Activated CD8-positive, alpha-beta memory T cell treated with anti-CD3 and anti-CD28 coated beads, Interleukin-2, amount 10 ng/mL, durations not matched to agents 7 days and 5 days (primary cell): ENCODE measurements at places on chromosomes 2 and 18.

DNA sequence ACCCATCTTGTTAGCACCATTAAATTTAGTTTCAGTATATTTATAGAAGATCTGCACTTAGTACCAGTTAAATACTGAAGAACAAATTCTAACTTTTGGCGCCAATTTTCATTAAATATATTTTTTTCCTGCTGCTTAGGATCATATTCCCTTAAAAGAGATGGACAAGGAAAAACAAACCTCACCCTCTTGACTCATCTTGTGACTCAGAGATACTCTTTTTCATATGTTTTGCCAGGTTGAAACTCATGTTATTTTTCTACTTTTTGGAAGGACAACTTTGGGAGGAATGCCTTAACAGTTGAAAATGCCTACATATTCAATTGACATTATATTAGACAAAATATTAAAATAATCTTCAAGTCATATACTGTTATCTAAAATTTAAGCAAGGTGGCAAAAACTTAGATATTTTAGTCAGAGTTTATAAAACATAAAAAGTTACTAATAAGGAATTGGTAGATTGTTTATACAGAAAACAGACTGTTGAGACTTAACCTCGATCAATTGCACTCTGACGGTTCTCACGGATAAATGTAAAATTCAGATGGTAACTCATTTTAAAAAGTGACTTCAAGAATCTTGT is 36.2 kb downstream of the PNO1 start:
- DNase-seq: no peak

DNA sequence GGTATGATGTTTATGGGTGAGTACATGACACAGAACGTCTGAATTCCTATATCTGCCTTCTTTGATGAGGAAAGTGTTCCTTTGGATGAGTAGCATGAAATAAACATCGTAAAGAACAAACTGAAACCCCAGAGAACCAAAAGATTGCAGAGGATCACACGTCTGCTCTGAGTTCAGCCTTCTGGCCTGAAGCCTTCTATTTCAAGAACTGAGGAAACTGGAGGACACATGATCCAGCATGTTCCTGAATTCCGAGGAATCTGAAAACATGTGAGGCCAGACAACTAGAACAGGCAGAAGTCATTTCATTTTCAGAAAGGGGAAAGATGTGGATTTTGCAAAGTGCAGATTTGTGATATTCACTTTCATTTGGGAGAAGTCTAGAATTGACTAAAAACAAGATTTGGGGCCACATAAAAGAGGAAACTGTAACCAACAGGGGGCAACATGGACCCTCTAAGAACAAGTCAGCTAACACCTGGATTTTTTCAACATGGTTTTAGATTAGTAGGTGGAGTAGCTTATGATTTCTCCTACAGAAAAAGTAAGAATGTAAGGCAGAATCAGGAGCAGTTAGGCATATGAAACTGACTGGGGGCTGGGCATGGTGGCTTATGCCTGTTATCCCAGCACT is 8.3 kb downstream of the SULT6B1 start:
- no peak for DNase-seq

- no peak for DNase-seq
Observed at GRCh38 chr2:127670055-127670956, 5.0 kb downstream of the LIMS2 start.

GRCh38 chr18:22106536-22107292 is 62.7 kb upstream of the GATA6 start:
- no peak for DNase-seq

DNA sequence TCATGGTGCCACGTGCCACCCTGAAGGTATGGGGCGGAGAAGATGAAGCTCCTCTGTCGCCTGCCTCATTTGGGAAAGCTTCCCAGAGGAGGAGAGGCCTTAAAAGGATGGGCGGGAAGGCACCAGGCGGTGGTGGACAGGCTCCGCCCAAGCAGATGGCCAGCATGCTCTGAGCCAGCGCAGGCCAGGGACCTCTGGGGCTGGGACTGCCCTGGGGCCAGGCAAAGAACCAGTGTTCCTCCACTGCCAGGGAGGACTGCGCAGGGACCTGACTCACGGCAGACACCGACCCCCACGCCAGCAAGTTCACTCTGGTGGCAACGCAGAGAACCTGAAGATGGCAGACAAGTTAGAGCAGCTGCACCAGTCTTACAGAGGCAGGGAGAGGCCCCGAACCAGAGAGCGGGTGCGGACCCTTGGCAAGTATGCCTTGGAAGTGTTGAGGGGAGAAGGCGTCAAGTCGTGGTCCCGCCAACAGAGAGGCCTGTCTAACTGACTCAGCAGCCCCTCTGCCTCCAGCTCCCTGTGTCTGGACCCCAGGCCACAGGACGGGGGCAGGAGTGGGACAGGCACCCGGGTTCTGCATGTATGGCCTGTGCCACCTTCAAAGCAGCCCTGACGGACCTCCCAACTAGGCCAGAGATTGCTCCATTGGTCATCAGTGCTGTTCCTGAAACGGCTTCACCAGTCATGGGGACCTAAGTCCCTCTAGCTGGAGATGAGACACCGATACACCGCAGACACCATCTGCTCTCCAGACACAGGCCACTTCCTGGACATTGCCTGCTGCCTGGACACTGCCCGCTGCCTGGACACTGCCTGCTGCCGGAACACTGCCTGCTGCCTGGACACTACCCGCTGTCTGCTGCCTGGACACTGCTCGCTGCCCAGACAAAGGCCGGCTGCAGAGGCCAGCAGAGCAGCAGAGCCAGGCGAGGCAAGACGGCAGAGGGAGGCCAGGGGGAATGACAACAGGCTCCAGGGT is 124.7 kb downstream of the HDAC4 start:
- peak; percentile 41 for DNase-seq

DNA sequence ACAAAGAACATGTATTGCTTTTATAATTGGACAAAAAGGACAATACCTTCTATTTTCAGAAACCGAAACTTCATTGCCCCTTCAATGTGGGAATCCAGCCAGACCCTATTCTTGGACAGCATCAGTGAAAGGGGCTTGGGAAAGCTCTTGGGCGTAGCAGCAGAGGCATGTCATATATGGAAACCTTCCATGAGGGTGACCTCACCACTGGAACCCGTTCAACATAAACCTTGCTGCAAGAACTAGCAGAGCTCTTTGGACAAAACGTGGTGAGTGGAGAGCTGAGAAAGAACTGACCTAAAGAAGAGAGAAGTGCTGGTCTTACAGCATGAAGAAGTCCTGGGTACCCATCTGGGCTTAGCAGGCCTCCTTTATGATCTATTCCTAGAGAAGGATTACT is 22.7 kb upstream of the ACTG2 start:
- DNase-seq: no peak

DNA sequence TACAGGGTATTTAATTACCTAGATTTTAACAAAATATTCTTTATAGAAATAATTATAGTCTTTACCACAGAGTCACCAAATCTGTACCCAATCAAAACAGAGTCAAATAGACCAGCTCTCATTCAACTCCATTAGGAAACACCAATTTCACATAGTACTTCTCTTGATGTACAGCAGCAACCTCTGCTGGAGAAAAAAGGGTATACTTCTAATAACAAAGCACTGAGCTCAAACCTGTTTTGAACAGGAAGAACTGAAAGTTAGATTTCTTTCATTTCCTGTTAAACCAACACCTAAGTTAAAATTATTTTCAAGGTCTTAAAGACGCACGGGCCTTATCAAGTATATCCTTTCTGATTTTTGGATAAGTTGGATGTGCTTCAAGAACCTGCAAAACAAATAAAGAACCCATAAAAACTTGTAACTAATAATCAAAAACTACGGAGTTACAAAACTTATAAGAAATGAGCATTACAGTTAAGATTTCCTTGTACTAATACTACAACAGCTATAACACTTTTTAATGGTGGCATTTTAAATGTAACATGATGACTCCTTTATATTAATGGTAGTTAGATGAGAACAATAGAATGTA is 79.0 kb downstream of the TTC21B start:
- no peak for DNase-seq

DNA sequence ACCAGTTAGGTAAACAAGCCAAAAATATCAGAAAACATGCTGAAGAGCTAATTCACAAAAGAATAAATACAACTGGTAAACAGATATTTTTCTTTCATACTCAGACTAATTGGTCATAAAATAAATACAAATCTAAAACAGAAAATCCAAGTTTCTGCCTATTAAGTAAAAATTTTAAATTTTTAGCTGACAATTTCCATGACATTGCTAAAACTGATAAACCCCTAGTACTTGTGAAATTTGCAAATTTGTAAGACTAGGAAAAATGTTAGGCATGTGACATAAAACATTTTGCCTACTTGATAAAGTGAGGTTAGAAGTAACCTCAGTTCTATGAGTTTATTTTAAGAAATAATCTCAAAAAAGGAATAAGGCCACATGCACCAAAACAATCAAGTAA is 356.1 kb downstream of the LRATD1 start:
- no peak for DNase-seq

DNA sequence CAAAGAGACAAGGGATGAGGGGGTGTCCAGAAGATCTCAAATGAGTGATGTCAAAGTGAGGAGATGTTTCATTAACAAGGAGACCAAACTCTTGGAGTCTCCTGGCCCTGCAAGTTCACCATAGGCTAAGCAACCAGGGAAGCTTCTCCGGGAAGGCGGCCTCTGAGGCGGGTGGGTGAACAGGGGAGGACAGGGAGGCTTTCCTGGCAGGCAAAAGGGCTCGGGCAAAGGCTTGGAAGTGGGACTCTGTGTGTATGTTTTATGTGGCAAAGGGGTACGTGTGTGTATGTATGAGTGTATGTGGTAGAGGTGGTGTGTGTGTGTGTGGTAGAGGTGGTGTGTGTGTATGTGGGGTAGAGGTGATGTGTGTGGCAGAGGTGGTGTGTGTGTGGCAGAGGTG is 163.9 kb downstream of the DYSF start:
- DNase-seq: peak; percentile 16

DNA sequence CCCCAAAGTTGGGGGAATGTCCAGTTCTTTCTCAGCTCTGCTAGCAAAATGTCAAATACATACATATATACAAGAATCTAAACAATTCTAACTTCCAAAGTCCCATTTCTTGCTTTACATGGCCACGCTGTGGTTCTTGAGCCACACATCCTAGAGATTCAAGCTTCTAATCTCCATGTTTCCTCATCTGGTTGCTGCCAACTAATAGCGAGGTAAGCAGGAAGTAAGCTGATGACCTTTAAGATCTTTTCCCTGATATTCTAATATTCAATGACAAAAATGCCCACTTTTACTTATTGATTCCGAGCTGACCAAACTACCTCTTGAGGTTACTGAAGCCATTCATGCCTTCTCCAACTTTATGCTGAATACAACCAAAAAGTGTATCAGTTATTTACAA is 3.3 kb downstream of the VPS54 start:
- no peak for DNase-seq

DNA sequence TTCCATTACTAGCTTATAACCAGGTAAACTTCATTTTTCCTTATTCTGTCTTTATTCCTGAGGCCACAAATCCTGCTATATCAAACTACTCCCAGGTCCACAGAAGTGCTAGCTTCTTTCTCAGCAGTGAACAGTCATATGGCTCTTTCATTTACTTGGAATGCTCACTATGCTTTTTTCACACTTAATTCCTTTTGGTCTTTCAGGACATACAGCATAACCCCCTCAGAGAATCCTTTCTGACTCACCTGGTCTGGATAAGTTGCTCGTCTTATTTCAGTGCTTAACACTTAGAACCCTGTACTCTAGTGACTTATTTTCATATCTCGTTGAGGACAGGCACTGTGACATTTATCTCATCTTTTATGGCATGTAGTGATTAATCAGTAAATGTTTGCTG is 325.0 kb upstream of the UBE2E3 start:
- DNase-seq: no peak

GRCh38 chr2:123103902-123104301 is 921.2 kb upstream of the CNTNAP5 start:
- no peak for DNase-seq
